ENCODE measurements at places on chromosomes 13 and 19.

GRCh38 chr19:5113633-5114586, 145.0 kb downstream of the KDM4B start:
- no peak for DNase-seq

DNA sequence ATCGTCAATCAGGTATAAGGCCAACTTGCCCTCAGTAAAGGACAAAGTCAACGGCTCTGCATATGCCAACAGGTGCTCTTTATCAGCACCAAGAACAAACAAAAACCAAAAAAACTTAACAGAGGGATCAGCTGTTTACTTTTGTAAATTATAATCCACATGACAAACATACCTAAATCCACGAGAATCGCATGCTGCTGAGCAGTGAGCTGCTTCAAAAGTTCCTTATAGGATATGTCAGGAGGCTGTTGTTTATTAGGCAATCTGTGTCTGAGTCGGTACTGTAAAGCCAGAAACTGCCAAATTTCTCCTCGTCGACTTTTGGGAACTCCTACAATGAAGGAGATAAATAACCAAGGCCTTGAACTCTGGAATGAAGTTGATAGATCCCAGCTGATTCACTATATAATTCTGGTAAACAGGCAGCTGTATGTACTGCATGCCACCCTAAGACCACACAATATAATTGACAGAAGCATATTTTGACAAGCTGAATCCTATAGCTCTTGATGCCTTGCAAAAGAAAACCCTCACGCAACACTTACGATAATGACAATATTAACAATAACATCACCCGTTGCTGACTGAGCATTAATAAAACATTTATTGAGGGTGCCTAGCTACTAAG, 179.8 kb downstream of the TBC1D4 start:
- no peak for DNase-seq

DNA sequence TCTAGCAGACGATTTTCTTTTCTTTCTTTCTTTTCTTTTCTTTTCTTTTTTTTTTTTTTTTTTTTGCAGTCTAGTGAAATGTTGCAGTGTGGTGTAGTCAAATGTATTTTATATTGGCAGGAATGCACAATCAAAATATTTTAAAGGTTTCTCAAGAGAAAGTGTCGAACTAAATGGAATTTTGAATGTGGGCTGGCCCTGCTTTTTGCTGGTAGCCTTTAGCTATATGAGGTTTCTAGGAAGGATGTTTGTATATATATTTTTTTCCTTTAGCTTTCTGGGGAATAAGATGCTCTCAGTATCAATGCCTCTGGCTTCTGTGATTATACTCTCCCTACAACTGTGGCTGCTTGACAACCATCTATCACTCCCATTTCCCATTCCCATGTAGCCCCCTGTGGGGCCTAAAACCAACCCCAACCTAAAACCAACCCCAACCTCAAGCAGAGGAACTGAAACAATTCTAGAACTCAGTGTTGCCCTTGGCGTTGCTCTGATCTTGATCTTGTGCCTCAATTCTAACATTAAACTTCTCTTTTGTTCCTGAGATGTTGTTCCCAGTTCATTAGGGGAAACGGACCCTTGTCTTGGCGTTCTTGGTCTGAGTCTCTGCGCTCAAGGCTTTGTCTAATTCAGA, 27.1 kb downstream of the CYSLTR2 start:
- DNase-seq: no peak

GRCh38 chr13:51004918-51005460, 95.4 kb downstream of the RNASEH2B start:
- no peak for DNase-seq

- DNase-seq: no peak
Observed at GRCh38 chr13:76703216-76703615, 183.0 kb downstream of the KCTD12 start.

GRCh38 chr13:27130223-27130978, 41.2 kb downstream of the USP12 start:
- no peak for DNase-seq

DNA sequence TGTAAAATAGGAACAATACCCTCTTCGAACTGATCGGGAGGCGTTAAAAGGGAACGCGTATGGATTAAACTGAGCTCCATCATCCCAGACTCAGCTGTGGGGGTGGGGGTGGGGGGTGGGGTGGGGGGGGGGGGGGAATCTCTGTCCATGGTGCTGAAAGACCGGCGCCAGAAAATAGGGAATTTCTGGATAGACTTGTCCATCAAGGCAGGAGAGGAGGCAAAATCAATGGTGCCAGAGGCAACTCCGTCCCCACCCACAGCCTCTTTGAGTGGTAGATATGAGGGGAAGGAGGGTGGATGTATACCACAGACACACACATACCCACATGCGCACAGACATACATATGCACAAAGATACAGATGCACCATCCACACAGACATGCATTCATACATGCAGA, 37.4 kb downstream of the ZNF787 start:
- DNase-seq: no peak

DNA sequence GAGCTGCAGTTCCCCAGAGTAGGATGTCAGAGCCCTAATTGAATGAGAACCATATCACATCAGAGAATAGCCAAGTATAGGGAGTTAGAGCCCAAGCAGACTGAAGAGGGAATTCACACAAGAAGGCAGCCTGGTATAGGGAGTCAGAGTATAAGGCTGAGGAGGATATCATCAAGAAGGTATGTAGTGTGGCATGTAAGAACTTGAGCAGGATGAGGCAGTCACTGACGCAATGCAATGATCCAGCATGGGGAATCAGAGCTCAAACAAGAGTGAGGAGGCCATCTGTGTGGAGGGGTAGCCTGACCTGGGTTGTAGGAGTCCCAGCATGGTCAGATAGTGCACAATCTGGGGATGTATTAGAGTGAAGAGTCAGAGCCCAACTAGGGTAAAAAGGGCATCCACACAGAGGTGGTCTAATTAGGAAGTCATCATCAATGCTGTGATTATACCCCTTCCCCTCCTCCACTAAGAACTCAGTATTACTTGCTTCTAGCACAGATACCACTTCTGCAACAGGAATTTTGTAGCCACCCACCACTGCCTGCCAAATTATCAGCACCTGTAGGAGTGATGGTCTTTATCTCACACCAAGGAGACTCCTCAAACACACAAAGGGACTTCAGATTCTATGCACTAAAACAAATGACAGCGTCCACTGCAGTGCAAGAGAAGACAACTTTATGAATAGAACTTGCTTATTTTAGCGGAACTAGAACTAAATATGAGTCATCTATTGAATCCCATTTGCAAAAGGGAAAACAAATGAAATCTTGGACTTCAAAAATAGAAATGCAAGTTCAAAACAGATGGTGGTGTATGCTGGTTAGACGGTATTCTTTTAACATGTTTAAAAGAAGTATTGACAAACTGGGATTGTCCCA, 107.2 kb downstream of the FNDC3A start:
- no peak for DNase-seq

- DNase-seq: no peak
Observed at GRCh38 chr19:28242317-28242927, 970.5 kb downstream of the UQCRFS1 start.

- DNase-seq: no peak
Observed at GRCh38 chr19:47762615-47763308, 15.7 kb upstream of the SELENOW start.

DNA sequence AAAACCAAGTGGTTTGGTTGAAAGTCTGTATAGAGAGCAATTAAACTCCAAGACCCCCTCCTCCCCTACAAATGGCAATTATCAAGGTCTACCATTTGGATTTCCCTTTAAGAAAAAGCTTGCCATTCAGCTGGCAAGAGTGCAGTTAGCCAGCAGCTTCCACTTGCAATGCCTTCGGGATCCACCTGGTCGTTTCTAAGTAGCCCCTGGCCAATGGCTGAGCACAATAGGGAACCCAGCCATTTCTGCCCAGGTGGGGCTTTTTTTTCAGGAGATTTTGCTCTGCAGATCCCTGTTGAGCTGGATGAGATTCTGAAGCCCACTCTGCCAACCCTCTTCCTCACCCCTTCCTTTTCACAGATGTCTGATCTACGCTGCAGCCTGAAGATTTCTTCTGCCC, 26.3 kb downstream of the TGDS start:
- no peak for DNase-seq

GRCh38 chr19:49019242-49019932, 2.5 kb upstream of the LHB start:
- peak; percentile 69 for DNase-seq

GRCh38 chr13:71869274-71869673, 2.3 kb upstream of the DACH1 start:
- no peak for DNase-seq

DNA sequence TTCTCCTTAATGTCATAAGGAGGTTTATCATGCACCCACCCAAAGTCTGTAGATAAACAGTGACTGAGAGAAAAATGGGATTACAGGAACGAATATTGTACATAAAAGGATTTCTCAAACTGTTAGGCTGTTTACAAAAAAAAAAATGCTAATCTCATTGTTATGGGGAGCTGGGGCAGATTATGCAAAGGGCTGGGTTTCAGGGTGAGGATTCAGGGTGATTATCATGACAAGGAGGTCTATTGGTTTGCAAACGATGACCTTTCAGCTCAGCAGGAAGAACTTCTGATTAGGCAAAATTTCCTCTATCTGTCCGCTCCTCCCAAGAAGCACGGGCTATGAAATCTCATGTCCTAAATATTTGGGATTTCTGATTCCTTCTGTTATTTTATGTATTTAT, 41.4 kb downstream of the NLRP12 start:
- DNase-seq: no peak

GRCh38 chr13:22931576-22931975, 249.2 kb upstream of the SGCG start:
- no peak for DNase-seq

DNA sequence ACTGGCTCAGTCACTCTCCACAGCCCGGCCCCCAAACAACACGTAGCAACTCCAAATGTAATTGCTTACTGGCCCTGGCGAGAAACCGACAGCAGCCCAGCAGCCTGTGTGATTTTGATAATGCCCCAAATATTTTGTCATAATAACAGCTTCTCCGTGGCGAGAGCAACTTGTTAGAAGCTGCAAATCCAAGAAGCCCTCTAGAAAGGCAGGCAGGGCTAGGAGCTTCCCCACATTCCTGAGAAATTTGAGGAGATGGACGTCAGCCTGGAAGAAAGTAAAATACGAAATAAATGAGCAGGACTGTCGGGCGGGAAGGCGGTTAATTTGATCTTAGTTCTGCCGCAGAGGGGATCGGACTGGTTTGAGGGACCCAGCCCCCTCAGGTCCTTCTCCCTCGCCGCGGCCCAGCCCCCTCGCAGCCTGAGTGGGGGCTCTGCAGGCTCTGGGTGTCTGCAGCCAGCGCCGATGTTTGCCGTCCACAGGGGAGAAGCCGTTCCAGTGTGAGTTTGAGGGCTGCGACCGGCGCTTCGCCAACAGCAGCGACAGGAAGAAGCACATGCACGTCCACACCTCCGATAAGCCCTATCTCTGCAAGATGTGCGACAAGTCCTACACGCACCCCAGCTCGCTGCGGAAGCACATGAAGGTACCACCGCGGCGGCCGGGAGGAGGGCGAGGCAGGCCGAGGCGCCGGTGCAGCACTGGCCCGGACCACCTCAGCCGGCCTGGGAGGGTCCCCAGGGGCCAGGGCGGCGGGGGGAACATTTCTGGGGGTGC, 3.1 kb downstream of the ZIC2 start:
- DNase-seq: peak; percentile 30

DNA sequence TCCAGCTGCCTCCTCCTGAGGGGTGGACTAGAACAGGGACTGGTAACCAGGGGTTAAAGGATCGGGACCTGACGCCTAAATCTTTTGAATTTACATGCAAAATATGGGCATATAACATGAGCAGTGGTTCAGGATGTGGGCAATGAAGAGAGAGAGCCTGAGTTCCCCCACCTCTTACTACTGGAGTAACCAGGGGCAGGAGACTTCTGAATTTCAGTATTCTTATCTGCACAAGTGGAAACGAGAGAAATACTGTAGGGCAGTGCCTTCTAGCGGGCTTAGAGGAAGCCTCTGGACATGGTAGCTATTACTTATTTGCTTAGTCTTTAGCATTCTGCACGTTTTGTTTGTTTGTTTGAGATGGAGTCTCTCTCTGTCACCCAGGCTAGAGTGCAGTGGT, 26.3 kb downstream of the BCAT2 start:
- no peak for DNase-seq

- no peak for DNase-seq
Observed at GRCh38 chr13:30685320-30685859, 50.0 kb upstream of the ALOX5AP start.

DNA sequence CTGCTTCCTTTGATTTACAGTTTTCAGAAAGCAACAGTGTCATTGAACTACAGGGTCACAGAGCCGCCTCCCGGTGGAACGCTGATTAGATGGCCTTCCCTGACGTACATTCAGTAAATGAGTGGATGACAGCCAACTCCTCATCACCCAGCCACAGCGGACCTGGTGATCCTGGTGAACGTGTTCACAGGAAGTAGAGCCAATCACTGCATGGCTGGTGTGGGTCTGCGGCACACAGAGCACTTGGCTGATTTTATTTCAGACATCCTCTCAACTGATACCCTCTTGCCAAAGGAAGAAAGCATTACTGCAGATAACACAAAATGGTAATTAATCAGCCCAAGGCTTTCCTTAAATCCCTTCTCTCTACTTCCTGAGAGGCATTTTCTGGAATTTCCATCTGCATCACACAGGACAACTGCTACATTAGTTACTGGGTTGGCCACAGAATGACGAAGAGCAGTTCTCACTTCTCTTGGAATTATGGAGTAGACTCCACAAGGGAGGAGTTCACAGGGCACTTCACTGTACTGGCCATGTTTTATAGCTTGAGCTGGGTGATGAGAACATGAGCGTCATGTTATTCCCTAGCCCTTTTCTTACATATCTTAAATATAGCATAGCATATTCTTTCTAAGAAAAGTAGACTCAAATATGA, 84.0 kb upstream of the SLC7A1 start:
- no peak for DNase-seq

DNA sequence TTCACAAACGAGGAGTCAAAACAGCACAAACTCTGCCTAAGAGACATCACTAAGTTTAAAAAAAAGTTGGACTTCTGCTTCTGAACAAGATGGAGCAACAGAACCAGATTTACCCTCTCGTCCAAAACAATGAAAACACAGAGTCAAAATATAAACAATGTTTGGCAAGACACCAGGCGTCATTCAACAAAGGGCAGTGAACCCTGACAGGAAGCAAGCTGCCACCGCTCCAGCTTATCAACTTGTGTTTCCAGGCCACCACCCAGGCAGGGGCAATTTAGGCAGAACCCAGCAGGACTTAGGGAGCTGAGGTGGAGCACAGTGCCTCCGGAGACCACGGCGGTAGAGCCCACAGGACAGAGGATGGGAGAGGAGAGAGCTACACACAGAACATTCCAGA, 8.6 kb upstream of the NAPA start:
- DNase-seq: no peak

DNA sequence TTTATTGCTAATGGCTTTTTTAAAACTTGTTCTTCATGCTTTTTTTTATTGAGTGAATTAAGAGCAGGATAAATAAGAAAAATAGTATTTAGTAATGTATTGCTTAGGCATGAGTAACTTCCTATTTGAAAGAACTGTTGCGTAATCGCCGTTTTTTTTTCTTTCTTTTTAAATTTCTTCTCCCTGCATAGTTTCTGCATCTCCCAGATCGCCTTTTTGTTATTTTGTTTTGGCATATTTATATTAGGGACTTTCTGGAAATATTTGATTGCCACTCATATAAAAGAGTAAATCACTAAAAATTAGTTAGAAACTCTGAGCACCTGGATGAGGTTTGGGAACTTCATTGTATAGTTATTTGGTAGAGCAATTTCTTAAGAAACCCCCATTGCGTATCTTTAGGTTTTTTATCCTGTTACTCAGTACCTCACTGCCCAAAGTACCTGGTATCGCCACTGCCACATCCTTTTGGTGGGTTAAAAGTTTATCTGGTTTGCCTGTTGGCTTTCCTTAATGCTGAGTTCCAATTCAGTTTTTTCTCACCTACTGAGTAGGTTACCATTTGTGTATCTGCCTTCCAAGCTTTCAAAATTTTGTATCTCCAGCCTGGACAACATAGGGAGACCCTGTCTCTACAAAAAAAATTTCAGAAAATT, 36.2 kb upstream of the LPAR6 start:
- no peak for DNase-seq

All from activated naive CD4-positive, alpha-beta T cell treated with anti-CD3 and anti-CD28 coated beads, Interleukin-2, amount 50 U/mL, for 72 hours (primary cell).